Esophagus (tissue), 2 donors: ENCODE measurements at places on chromosomes 7 and 10. TPM values are rescaled to one million over a fixed set of nuclear protein-coding genes. Genes with fewer than 3 reads are reported as not detected.

Gene CACNB2
- polyA plus RNA-seq: 3.8 TPM

Gene PON3
- polyA plus RNA-seq: 0.71 TPM

Gene ACTL6B
- not detected for polyA plus RNA-seq

Gene SLF2
- polyA plus RNA-seq: 5.1 TPM

Gene C10orf53
- polyA plus RNA-seq: not detected

Gene AGMO
- polyA plus RNA-seq: 0.09 TPM

Gene AKR1E2
- 1.1 TPM for polyA plus RNA-seq

Gene GARIN1A
- 2.1 TPM for polyA plus RNA-seq

Gene RAMP3
- polyA plus RNA-seq: 12.1 TPM

Gene NPFFR1
- polyA plus RNA-seq: 0.01 TPM

Gene IQUB
- polyA plus RNA-seq: 0.05 TPM

Gene FEZF1
- not detected for polyA plus RNA-seq

Gene CADPS2
- polyA plus RNA-seq: 3.3 TPM

Gene DOCK1
- 11.4 TPM for polyA plus RNA-seq

Gene RNF148
- polyA plus RNA-seq: not detected

Gene PALD1
- polyA plus RNA-seq: 2.1 TPM

Gene SND1
- polyA plus RNA-seq: 23.1 TPM

Gene DYDC2
- polyA plus RNA-seq: 0.77 TPM

Gene TDRD1
- polyA plus RNA-seq: 0.08 TPM

Gene NANOS1
- polyA plus RNA-seq: 1.3 TPM

Gene INHBA
- 0.61 TPM for polyA plus RNA-seq

Gene POLD2
- 60.1 TPM for polyA plus RNA-seq

Gene MAT1A
- 0.22 TPM for polyA plus RNA-seq

Gene KCP
- 5.5 TPM for polyA plus RNA-seq

Gene BTBD16
- polyA plus RNA-seq: 0.20 TPM

Gene DNAJC12
- 0.59 TPM for polyA plus RNA-seq

Gene SLC26A5
- polyA plus RNA-seq: 0.01 TPM

Gene EN2
- polyA plus RNA-seq: 0.02 TPM

Gene UBTD1
- polyA plus RNA-seq: 6.7 TPM

Gene CALML3
- polyA plus RNA-seq: 224 TPM

Gene PIK3AP1
- polyA plus RNA-seq: 0.47 TPM

Gene AKR1D1
- polyA plus RNA-seq: not detected

Gene MACC1
- 4.9 TPM for polyA plus RNA-seq

Gene CLDN3
- 0.26 TPM for polyA plus RNA-seq

Gene TRIL
- polyA plus RNA-seq: 1.2 TPM

Gene FAM241B
- 5.2 TPM for polyA plus RNA-seq

Gene TSPAN14
- 63.2 TPM for polyA plus RNA-seq

Gene KIAA1217
- 18.3 TPM for polyA plus RNA-seq

Gene ASZ1
- not detected for polyA plus RNA-seq

Gene PDE6C
- polyA plus RNA-seq: not detected

Gene CCDC146
- polyA plus RNA-seq: 11.9 TPM

Gene ANKMY2
- 5.9 TPM for polyA plus RNA-seq

Gene TMEM213
- polyA plus RNA-seq: not detected

Gene RAPGEF5
- polyA plus RNA-seq: 6.7 TPM

Gene TEX36
- polyA plus RNA-seq: not detected

Gene RFC2
- 20.0 TPM for polyA plus RNA-seq

Gene RASSF4
- 3.7 TPM for polyA plus RNA-seq

Gene TLL2
- polyA plus RNA-seq: 0.08 TPM

Gene EBF3
- polyA plus RNA-seq: 0.58 TPM

Gene FKBP6
- polyA plus RNA-seq: not detected

Gene SPDYE16
- polyA plus RNA-seq: 0.05 TPM

Gene BEND7
- 1.1 TPM for polyA plus RNA-seq

Gene CPA2
- polyA plus RNA-seq: 0.37 TPM

Gene SEMA3C
- 1.8 TPM for polyA plus RNA-seq

Gene UNC5B
- 7.6 TPM for polyA plus RNA-seq

Gene LIPN
- not detected for polyA plus RNA-seq

Gene URGCP
- polyA plus RNA-seq: 12.2 TPM

Gene MRC1
- 1.0 TPM for polyA plus RNA-seq

Gene POLR2J2
- polyA plus RNA-seq: 4.5 TPM

Gene UBE2D4
- 8.5 TPM for polyA plus RNA-seq
